ENCODE measurements at places on chromosomes 5 and 9.
A peak's percentile ranks its signal among the peaks of the same experiment; 100 is the strongest.

DNA sequence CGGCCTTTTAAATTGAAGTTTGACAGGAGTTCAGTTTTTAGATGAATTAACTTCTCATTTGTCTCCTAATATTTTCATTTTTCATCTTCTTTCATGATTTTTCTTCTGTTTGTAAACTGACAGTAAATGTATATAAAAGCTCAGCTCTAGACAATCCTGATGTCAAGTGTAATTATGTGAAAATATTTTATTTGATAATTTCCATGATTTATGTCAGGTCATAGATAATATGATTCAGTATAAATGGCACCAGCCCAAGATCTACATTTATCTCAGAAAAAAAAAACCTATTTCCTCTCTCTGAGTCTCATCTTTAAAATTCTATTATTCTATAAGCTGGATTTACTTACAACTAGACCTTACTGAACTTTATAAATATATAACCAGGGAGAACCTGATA lies 115.7 kb downstream of the MUSK start:
- no peaks in the 10 kb centered on the region for H3K36me3 ChIP-seq
- DNase-seq: no peak
- H3K27ac ChIP-seq: no peak overlapping the region

- peaks cover 14% of the 10 kb centered on the region for H3K4me1 ChIP-seq
- H3K27ac ChIP-seq: no peak overlapping the region
- H3K4me3 ChIP-seq: no peak overlapping the region
- H3K27me3 ChIP-seq: no peaks in the 10 kb centered on the region
- DNase-seq: no peak
- H3K36me3 ChIP-seq: no peaks in the 10 kb centered on the region
These were observed 270.2 kb upstream of the KLF4 start for GRCh38 chr9:107759823-107760166.

DNA sequence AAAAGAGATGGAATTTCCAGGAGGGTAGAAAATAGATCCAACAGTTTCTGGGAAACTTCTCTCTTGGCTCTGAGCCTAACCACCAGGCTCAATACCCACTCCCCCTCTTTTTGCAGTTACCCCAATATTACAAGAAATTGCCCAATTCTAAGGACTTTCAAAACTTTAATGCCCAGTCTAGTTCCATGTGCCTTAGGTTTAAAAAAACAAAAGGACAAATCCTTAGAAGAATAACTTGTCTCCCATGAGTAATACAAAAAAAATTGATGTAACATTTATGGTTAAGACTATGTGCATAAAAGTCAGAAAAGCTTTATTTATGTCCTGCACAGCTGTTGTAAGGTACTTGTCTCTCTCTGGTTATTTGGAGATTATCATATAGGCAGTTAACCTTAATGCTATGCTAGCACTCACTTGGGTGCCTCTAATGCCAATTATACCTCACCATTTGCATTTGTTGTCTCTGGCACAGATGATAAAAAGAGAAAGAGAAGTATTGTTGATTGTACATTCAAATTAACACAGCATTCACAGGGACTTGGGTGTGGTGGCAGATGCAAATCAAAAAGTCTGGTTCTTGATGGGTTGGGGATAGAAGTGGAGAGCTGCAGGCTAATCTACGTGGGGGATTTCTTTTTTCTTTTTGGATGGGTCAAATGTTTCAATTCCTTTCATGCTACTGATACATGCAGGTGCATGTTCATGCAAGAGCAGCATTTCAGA lies 159.4 kb downstream of the PIK3R1 start:
- H3K27me3 ChIP-seq: no peaks in the 10 kb centered on the region
- no peak for DNase-seq
- H3K4me1 ChIP-seq: peaks cover 31% of the 10 kb centered on the region
- H3K36me3 ChIP-seq: no peaks in the 10 kb centered on the region
- H3K27ac ChIP-seq: no peak overlapping the region

GRCh38 chr9:127506814-127507750 lies 55.8 kb downstream of the LRSAM1 start:
- H3K36me3 ChIP-seq: peaks cover 83% of the 10 kb centered on the region
- H3K27ac ChIP-seq: peak overlapping the region; percentile 34
- no peaks in the 10 kb centered on the region for H3K27me3 ChIP-seq
- H3K4me1 ChIP-seq: no peaks in the 10 kb centered on the region

GRCh38 chr9:6441269-6441668 lies 28.3 kb downstream of the UHRF2 start:
- H3K36me3 ChIP-seq: peaks cover 46% of the 10 kb centered on the region
- no peaks in the 10 kb centered on the region for H3K27me3 ChIP-seq
- DNase-seq: no peak
- no peaks in the 10 kb centered on the region for H3K4me1 ChIP-seq

GRCh38 chr5:6585168-6585567 lies 47.7 kb downstream of the NSUN2 start:
- H3K27ac ChIP-seq: no peak overlapping the region
- no peaks in the 10 kb centered on the region for H3K36me3 ChIP-seq
- DNase-seq: no peak
- H3K27me3 ChIP-seq: peaks cover 38% of the 10 kb centered on the region

GRCh38 chr9:18608371-18608770 lies 134.4 kb downstream of the ADAMTSL1 start:
- no peaks in the 10 kb centered on the region for H3K27me3 ChIP-seq
- no peak overlapping the region for H3K27ac ChIP-seq
- H3K4me3 ChIP-seq: no peak overlapping the region
- H3K4me1 ChIP-seq: no peaks in the 10 kb centered on the region

DNA sequence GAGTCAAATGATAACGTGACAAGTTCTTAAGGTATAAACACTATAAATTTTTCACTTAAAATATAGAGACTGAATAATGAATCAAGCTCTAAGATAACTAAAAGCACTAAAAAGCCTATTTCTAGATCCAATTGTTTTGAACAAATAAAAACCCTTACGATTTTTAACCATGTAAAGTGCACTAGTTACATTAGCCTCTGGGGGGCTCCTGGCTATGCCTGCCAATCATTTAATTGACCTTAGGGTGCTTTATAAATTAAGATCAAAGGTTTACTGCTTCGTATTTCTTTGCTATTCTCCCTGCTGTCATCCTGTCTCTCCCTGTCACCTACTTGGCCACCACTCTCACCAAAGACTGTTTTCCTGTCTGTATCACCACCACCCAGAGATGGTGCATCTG lies 133.4 kb downstream of the ESM1 start:
- H3K27me3 ChIP-seq: no peaks in the 10 kb centered on the region
- no peak for DNase-seq
- H3K4me3 ChIP-seq: no peak overlapping the region
- H3K4me1 ChIP-seq: peaks cover 8% of the 10 kb centered on the region
- no peaks in the 10 kb centered on the region for H3K36me3 ChIP-seq

- no peak overlapping the region for H3K4me3 ChIP-seq
- no peaks in the 10 kb centered on the region for H3K27me3 ChIP-seq
- no peaks in the 10 kb centered on the region for H3K36me3 ChIP-seq
- H3K27ac ChIP-seq: no peak overlapping the region
These were observed 178.5 kb upstream of the SLC24A2 start for GRCh38 chr9:19967216-19967887.

GRCh38 chr9:78828521-78828920 lies 531.6 kb downstream of the PSAT1 start:
- DNase-seq: no peak
- no peaks in the 10 kb centered on the region for H3K27me3 ChIP-seq
- no peaks in the 10 kb centered on the region for H3K36me3 ChIP-seq
- no peak overlapping the region for H3K27ac ChIP-seq

GRCh38 chr9:88966894-88967676 lies 24.2 kb upstream of the S1PR3 start:
- H3K27me3 ChIP-seq: no peaks in the 10 kb centered on the region
- DNase-seq: no peak

DNA sequence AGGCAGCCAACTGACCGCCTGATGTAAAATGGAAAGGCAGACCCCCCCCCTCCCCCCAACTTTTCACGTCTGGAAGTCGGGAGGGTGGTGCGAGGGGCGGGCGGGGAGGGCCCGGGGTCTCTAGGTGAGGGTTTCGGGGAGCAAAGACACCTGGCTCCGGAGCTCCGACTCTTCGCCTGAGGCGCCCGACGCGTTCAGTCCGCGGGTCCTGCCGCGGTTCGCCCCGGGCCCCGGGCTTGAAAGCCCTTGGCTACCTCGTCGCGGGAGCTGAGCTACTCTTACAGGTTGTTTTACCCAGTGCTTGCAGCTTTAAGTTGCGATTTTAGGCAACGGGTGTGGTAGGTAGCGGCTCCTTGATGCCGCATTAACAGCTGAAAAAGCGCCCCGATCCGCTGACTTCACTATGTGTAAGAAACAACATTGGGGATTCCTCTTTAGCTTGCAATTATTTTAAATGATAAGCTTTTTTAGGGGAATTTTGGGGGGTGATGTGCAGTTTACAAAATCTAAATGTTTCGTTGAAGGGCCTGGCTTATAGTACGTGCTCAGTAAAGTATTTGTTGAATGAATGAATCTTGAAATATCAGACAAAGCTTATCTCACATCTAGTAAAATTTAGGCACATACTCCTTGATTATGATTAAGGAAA lies 722 bp downstream of the CDC42SE2 start:
- peak overlapping the region; percentile 71 for H3K27ac ChIP-seq
- peak overlapping the region; percentile 89 for H3K4me3 ChIP-seq
- no peak for DNase-seq
- H3K4me1 ChIP-seq: peaks cover 36% of the 10 kb centered on the region
- H3K27me3 ChIP-seq: no peaks in the 10 kb centered on the region

DNA sequence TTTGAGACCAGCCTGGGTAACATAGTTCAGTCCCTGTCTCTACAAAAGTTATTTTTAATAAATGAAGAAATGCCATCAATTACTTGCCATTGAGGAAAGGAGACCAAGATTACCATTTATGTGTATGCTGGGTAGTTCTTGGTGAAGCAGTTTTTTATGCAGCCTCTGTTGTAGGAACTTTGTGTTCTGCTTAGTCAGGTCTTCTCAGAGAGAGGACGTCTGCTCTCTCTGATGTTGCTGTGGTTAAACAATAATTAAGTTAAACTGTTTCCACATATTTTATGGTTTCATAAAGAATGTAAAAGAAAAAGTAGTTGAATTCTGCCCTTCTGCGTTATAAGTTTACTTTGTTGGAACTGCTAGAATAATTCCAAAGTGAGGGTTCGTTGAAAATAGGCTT lies 210.5 kb downstream of the KDM4C start:
- no peak overlapping the region for H3K27ac ChIP-seq
- H3K27me3 ChIP-seq: no peaks in the 10 kb centered on the region
- H3K4me1 ChIP-seq: no peaks in the 10 kb centered on the region
- DNase-seq: no peak

GRCh38 chr9:98438666-98439065 lies 183.2 kb upstream of the TBC1D2 start:
- H3K36me3 ChIP-seq: no peaks in the 10 kb centered on the region
- no peak for DNase-seq
- H3K4me1 ChIP-seq: no peaks in the 10 kb centered on the region
- no peak overlapping the region for H3K27ac ChIP-seq
- peaks cover 3% of the 10 kb centered on the region for H3K27me3 ChIP-seq

DNA sequence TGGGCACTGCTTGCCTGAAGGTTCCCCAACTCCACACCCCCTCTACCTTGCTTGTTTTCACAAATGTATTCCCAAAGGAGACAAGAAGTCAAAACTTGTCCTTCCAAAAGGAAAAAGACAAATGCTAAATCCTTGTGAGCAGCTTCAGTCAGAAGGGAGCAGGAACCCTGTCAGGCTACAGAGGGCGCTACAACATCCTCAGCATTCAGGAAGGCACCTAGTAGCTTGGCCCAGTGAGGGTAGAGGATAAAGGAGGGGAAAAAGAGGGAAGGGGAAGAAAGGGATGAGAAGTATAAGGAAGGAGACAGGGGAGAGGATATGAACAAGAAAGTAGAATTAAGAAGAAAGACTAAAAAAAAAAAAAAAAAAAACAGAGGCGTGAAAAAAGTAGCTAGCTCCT lies 97.5 kb downstream of the MLLT3 start:
- H3K4me1 ChIP-seq: no peaks in the 10 kb centered on the region
- no peaks in the 10 kb centered on the region for H3K27me3 ChIP-seq
- H3K27ac ChIP-seq: no peak overlapping the region
- no peak for DNase-seq
- no peak overlapping the region for H3K4me3 ChIP-seq

GRCh38 chr9:35813434-35814105 lies 1.3 kb downstream of the HINT2 start:
- no peaks in the 10 kb centered on the region for H3K27me3 ChIP-seq
- H3K4me3 ChIP-seq: peak overlapping the region; percentile 82
- peak overlapping the region; percentile 81 for H3K27ac ChIP-seq
- no peak for DNase-seq

DNA sequence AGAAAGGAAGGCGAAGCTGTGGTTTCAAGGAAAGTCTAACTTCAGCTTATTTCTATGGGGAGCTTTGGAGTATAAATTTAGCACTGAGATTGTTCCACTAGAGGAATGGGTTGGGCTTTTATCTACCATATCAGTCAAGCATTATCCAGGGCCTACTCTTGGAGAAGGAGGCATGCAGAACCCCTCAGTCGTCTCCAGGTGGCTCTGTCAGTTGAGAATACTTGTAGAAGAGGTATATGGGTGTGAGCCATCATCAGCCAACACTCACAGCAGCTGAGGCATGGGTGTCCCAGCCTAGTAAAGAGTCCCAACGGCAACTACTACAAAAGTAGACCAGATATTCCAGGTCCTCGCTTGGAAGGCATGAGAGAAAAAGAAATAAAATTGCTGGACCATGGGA lies 548.5 kb upstream of the GRAMD2B start:
- H3K4me3 ChIP-seq: no peak overlapping the region
- H3K4me1 ChIP-seq: peaks cover 8% of the 10 kb centered on the region
- H3K36me3 ChIP-seq: no peaks in the 10 kb centered on the region
- H3K27me3 ChIP-seq: no peaks in the 10 kb centered on the region

- H3K27me3 ChIP-seq: no peaks in the 10 kb centered on the region
- no peak for DNase-seq
- H3K4me3 ChIP-seq: no peak overlapping the region
- no peak overlapping the region for H3K27ac ChIP-seq
- H3K4me1 ChIP-seq: peaks cover 16% of the 10 kb centered on the region
- 0 out of 2 replicates have a peak, but pooled peaks cover 4% of the 10 kb centered on the region for H3K36me3 ChIP-seq
These were observed 12.1 kb downstream of the ADAM19 start for GRCh38 chr5:157563373-157563928.

DNA sequence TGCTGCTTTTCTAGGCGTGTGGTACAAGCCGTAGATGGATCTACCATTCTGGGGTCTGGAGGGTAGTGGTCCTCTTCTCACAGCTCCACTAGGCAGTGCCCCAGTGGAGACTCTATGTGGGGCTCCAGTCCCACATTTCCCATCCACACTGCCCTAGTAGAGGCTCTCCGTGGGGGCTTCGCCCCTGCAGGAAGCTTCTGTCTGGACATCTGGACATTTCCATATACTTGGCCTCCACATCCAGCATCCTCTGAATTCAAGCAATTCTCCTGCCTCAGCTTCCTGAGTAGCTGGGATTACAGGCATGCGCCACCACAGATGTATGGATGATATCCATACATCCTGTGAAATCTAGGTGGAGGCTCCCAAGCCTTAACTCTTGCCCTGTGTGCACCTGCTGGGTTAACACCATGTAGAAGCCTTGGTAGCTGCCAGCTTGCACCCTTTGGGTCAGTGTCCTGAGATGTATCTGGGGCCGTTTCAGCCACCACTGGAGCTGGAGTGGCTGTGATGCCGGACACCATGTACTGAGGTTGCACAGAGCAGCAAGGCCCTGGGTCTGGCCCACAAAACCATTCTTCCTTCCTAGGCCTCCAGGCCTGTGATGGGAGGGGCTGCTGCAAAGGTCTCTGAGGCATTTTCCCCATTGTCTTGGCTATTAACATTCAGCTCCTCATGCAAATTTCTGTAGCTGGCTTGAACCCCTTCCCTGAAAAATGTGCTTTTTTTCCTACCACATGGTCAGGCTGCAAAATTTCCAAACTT lies 84.0 kb downstream of the EHMT1 start:
- no peaks in the 10 kb centered on the region for H3K27me3 ChIP-seq
- peaks cover 1% of the 10 kb centered on the region for H3K4me1 ChIP-seq
- H3K27ac ChIP-seq: no peak overlapping the region
- no peak overlapping the region for H3K4me3 ChIP-seq
- no peaks in the 10 kb centered on the region for H3K36me3 ChIP-seq

Data from RWPE2 (cell line).